ENCODE measurements at places on chromosomes 3 and 15.

- peaks cover 3% of the 10 kb centered on the region for H3K4me1 ChIP-seq
- H3K27me3 ChIP-seq = peaks cover 21% of the 10 kb centered on the region
- H3K36me3 ChIP-seq = no peaks in the 10 kb centered on the region
- no peak overlapping the region for H3K27ac ChIP-seq
- H3K4me3 ChIP-seq = no peak overlapping the region
- DNase-seq = peak; percentile 47
Measured at GRCh38 chr3:24686808-24687207, 192.2 kb upstream of the THRB start.

DNA sequence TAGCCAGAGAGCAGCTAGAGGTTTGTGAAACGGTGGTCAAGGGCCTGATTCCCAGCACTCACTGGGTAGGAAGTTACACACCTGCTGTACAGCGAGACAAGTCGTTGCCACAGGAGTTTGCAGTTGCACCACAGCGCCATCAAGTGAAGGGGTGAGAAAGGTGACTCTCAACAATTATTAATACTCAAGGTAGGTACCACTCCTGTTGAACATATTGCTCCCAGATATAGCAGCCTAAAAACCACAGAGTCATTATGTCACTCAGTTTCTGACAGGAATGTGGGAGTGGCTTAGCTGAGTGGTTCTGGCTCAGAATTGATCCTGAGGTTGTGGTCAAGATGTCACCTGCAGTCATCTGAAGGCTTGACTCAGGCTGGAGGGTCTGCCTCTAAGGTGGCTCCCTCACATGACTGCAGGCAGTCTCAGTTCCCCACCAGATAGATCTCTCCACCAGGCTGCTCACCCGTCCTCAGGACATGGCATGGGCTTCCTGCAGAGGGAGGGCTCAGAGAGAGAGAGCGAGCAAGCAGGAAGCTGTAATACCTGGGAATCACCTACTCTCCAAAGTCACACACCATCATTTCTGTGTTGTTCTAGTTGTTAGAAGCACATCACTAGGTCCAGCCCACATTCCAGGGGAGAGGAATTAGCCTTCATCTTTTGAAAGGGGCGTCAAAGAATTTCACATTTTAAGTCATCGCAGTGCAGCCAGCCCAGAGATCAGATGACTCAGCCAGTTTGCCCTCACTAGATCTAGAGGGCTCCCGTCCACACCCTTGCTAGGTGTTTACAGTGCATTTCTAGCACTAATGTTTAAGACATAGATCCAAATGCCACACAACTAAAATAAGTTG is 17.0 kb upstream of the ANO10 start:
- H3K27ac ChIP-seq = no peak overlapping the region
- H3K36me3 ChIP-seq = no peaks in the 10 kb centered on the region
- no peak overlapping the region for H3K4me3 ChIP-seq
- no peaks in the 10 kb centered on the region for H3K4me1 ChIP-seq

- no peak overlapping the region for H3K27ac ChIP-seq
- DNase-seq = no peak
- H3K27me3 ChIP-seq = no peaks in the 10 kb centered on the region
- H3K4me3 ChIP-seq = no peak overlapping the region
- H3K4me1 ChIP-seq = no peaks in the 10 kb centered on the region
- no peaks in the 10 kb centered on the region for H3K36me3 ChIP-seq
Measured at GRCh38 chr15:86154705-86155104, 75.0 kb downstream of the AGBL1 start.

DNA sequence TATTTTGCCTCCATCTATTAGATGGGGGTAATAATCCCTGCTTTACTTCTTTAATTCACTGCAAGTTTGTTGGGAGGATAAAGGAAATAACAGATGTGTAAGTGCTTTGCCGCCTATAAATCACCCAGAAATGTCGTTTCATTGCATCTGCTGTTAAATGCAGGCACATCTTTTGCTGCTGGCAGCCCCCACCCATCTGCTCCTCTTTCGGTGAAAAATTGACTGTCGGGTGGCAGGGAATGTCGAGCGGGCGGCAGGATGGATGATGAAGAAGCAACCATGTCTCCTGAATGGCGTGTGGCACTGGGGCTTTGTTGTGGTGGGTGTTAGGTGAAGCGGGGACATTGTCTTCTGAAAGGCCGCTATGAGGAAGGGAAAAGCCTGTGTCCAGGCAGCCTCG is 543 bp upstream of the REC114 start:
- H3K27me3 ChIP-seq = peaks cover 16% of the 10 kb centered on the region
- no peaks in the 10 kb centered on the region for H3K36me3 ChIP-seq
- H3K4me3 ChIP-seq = no peak overlapping the region

DNA sequence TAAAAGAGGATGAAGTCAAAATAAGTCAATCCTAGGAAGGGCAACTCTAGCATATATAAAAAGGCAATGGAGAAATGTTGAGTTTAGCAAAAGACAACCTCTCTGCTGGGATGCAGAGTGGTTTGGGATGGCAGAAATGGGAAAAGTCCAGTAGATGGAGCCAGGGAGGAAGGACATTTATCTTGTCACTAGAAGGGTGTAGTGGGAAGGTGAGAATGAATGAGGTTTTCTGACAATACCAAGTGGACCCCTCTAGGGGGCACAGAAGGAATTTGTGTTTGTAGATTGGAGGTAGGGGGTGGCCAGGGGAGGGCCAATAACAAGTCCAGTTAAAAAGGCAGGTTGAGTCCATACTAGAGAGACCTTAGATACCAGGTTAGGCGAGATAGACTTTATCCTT is 80.0 kb downstream of the THSD4 start:
- H3K27me3 ChIP-seq = peaks cover 7% of the 10 kb centered on the region
- no peak overlapping the region for H3K27ac ChIP-seq
- no peaks in the 10 kb centered on the region for H3K36me3 ChIP-seq
- no peaks in the 10 kb centered on the region for H3K4me1 ChIP-seq
- no peak for DNase-seq
- no peak overlapping the region for H3K4me3 ChIP-seq

DNA sequence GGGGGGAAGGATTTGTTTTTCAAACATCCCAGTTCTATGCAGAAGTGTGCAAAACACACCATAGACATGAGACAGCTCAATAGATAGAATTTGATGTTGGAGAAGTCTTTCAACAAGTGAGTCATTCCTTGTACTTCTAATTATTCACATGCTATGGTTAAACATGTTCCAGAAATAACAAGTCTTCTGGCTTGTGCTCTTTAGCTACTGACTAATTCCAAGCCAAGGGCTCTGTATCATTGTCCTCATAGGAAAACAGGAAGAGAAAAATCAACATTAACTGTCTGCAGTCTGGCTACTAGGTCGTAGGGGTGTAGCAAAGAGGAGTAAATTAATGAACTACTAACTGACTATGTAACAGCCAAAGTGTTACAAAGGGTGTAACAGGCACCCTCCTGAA is 25.8 kb downstream of the LDHAL6B start:
- DNase-seq = no peak
- H3K36me3 ChIP-seq = no peaks in the 10 kb centered on the region
- H3K27me3 ChIP-seq = no peaks in the 10 kb centered on the region
- H3K27ac ChIP-seq = no peak overlapping the region
- no peaks in the 10 kb centered on the region for H3K4me1 ChIP-seq

DNA sequence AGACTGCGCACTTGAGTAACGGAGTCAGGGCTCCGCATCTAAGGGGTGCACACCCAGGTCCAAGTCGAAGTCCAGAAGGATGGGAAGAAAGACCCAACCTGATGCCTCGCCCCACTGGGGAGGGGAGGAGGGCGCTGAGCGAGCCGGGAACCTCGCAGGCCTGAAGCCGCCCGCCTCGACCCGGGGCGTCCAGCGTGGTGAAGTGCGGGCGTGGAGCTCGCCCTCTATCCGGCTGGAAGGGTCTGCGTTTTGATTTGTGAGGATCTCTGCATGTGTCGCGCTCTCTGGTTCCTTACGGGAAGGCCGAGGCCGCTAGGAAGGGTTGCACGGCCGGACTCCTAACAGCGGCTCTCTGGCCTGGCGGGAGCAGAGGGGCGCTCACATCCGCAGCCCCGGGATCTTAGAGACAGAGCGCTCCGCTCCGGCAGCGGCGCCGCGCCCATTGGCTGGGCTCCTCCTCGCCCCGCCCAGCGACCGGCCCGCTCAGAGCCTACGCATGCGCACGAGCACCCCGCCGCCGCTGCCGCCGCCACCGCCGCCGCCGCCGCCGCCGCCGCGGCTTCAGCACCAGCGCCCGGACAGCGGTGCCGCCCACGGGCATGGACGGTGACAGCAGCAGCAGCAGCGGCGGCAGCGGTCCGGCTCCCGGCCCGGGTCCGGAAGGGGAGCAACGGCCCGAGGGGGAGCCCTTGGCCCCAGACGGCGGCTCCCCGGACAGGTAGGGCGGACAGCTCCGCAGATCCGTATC is at the start of gene DISP2:
Gene DISP2, plus strand, starts transcription at position 497 of the 748 bp plus-strand sequence. Its CDS starts 103 bp downstream, at position 600.
- H3K27ac ChIP-seq = peak within 1 kb of the TSS; percentile 20
- peak; percentile 93 for DNase-seq
- peaks cover 3% of the 10 kb centered on the region for H3K4me1 ChIP-seq
- peak within 1 kb of the TSS; percentile 67 for H3K4me3 ChIP-seq
- no peaks in the 10 kb centered on the region for H3K36me3 ChIP-seq
- peaks cover 7% of the 10 kb centered on the region for H3K27me3 ChIP-seq

DNA sequence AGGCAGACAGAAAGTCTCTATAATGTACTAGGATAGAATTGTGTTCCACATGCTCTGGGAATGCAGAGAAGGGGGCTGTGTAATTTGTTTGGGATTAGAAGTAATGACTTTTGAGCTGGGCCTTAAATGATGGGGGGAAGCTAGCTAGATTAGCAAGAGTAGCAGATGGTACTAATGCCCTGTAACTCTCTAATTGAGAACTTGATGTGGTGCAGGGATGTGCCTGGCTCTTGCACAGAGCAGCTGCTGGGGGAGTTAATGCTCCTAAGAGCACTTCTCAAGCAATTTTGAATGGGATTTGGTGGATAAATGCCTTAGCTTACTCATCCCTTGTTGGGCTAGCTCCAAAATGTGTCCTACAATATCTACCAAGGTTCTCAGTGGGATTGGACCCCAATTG is 12.4 kb upstream of the SYN2 start:
- H3K27me3 ChIP-seq = peaks cover 17% of the 10 kb centered on the region
- H3K27ac ChIP-seq = no peak overlapping the region
- no peak overlapping the region for H3K4me3 ChIP-seq

- DNase-seq = no peak
- no peaks in the 10 kb centered on the region for H3K4me1 ChIP-seq
- no peak overlapping the region for H3K4me3 ChIP-seq
- no peaks in the 10 kb centered on the region for H3K36me3 ChIP-seq
Measured at GRCh38 chr15:31065824-31066223, 35.7 kb downstream of the TRPM1 start.

GRCh38 chr3:186708983-186709679 is 8.0 kb upstream of the KNG1 start:
- no peaks in the 10 kb centered on the region for H3K36me3 ChIP-seq
- no peak overlapping the region for H3K27ac ChIP-seq
- no peak for DNase-seq
- H3K4me3 ChIP-seq = no peak overlapping the region
- H3K4me1 ChIP-seq = peaks cover 10% of the 10 kb centered on the region

- H3K27me3 ChIP-seq = no peaks in the 10 kb centered on the region
- H3K27ac ChIP-seq = no peak overlapping the region
- no peaks in the 10 kb centered on the region for H3K36me3 ChIP-seq
- no peak for DNase-seq
Measured at GRCh38 chr3:126961191-126961790, 21.6 kb upstream of the PLXNA1 start.

GRCh38 chr3:52099001-52099401 is 42.6 kb upstream of the DUSP7 start:
- H3K27ac ChIP-seq = no peak overlapping the region
- no peaks in the 10 kb centered on the region for H3K27me3 ChIP-seq
- H3K4me3 ChIP-seq = no peak overlapping the region
- H3K4me1 ChIP-seq = no peaks in the 10 kb centered on the region
- peaks cover 20% of the 10 kb centered on the region for H3K36me3 ChIP-seq

DNA sequence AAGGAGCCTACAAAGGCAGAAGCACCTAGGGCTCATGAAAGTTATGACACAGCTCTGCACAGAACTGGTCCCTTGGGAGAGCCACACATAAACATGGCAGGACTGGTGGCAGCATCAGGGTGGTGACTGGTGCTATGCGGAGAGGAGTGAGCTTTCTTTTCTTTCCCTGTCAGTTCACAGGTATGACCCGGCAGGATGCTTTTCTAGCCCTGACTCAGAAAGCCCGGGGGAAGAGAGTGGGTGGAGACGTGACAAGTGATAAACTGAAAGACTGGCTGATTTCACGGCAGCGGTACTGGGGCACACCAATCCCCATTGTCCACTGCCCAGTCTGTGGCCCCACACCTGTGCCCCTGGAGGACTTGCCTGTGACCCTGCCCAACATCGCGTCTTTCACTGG is 103.0 kb downstream of the LARS2 start:
- H3K27me3 ChIP-seq = no peaks in the 10 kb centered on the region
- no peak overlapping the region for H3K27ac ChIP-seq
- H3K36me3 ChIP-seq = peaks cover 28% of the 10 kb centered on the region
- H3K4me1 ChIP-seq = peaks cover 14% of the 10 kb centered on the region
- no peak overlapping the region for H3K4me3 ChIP-seq
- peak; percentile 68 for DNase-seq

GRCh38 chr15:27466758-27467157 is 495.8 kb downstream of the GABRG3 start:
- H3K36me3 ChIP-seq = no peaks in the 10 kb centered on the region
- DNase-seq = no peak
